ENCODE measurements at places on chromosomes 13 and 19.

- DNase-seq: no peak
Measured at GRCh38 chr19:7817801-7818200, 12.2 kb upstream of the EVI5L start.

DNA sequence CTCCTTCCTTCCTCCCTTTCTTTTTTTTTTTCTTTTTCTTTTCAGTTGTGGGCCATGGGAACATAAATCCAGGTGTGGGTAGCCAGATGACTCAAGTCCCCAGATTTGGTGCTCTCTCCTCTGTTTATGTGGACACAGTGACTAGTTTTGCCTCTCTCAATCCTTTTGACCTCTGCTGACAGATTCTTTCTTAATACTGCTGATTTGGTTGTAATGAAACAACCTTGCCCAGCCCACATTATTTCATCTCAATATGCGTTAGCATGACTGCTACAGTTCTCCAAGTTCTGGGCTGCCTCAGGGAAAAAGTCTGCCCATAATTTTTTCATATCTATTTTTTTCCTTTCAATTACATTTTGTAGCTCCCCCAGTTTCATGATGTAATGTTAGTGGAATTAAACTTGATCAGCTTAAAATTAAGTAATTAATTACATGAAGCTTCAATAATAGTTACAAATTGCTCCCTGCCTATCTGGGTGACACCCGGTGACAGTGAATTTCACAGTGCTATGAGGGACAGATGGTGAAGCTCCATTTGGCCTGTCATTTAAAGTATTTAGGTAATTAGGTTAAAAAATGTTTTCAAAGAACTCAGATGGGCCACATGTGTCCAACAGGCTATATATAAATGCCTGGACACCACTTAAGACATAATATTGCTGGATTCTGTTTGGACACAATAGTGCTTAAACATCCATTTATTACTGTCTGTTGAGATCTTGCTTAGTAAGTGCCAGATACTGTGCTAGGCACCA is 118.8 kb upstream of the FRY start:
- no peak for DNase-seq

DNA sequence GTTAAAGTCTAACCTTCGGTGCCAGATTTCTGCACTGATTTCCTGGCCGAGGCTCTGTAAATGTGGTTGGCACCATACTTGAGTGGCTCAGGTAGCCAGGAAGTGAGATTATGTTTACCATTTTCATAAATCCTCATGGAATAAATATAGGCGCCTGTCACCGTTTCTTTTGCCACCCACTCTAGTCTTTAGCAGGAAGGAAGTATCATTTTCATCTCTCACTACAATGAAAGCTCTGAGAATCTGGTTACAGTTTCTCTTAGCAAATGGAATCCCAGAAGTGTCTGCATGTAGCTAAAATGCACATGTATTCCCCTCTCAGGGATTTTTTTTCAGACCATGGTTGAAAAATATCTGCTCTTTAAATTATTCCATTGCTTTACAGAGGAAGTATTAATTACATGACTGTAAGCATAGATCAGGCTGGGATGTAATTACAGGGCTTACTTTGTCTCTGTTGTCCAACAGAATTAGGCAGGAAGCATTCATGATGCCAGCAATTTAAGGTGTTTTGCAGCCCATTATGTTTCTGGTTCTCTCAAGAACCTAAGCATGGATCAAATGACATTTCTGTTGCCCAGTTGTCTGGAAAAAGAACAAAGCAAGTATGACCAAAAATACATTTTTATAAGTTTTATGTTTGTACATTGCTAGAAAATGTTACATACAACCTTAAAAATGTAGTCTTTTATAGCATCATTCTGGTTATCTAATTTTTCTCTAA is 221.7 kb upstream of the SPRY2 start:
- peak; percentile 73 for DNase-seq

DNA sequence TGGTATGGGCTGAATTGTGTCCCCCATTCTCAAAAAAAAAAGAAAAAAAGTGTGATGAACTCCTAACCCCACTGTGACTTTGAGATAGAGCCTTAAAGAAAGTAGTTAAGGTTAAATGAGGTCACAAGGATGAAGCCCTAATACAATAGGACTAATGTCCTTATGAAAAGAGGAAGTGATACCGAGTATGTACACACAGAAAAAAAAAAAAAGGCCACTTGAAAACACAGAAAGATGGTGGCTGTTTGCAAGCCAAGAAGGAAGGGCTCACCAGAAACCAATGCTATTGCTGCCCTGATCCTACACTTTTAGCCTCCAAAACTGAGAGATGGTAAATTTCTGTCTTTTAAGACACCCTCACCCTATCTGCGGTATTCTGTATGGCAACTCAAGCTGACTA is 955.6 kb downstream of the PCDH17 start:
- DNase-seq: no peak

GRCh38 chr13:51643105-51643881 is 59.0 kb downstream of the WDFY2 start:
- DNase-seq: no peak

DNA sequence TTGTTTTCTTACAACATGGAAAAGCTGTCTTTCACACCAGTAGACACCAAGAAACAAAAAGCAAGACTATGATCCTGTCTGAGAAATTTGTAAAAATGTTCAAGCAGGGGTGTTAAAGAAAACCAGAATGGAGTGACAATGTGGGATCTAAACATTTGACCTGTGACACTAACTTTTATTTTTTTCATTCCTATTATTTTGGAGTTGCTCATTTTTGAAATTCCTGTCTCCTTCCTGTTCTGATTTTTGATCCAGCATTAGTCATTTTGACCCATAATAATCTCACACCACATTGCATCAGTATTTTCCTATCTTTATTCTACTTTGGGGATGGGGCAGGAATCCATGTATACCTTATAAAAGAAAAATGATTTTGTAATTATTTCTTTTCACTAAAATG is 164.2 kb downstream of the DLEU7 start:
- no peak for DNase-seq

- DNase-seq: no peak
Measured at GRCh38 chr13:23460921-23461320, 27.4 kb upstream of the SACS start.

- DNase-seq: no peak
Measured at GRCh38 chr19:56980906-56981305, 138.9 kb upstream of the USP29 start.

GRCh38 chr13:27125357-27126282 is 46.0 kb downstream of the USP12 start:
- DNase-seq: no peak

DNA sequence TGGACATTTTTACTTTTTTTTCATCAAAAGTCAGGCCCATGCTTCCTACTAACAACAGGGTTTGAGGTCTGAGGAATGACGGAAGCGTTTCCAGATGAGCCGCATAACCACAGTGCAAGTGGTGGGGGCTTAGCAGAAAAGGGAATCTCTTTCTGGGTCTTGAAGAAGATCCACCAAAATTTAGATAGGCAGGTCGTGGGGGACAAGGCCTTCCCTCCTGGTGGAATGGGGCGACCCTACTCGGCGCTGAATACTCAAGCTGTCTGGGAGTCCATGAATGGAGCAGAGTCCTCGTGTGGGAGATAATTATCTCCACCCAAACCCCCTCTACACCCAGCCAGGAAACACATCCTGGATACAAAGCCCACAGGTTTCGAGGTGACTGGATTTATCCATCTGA is 36.9 kb downstream of the CARS2 start:
- no peak for DNase-seq

- no peak for DNase-seq
Measured at GRCh38 chr13:106275446-106276032, 259.9 kb downstream of the EFNB2 start.

DNA sequence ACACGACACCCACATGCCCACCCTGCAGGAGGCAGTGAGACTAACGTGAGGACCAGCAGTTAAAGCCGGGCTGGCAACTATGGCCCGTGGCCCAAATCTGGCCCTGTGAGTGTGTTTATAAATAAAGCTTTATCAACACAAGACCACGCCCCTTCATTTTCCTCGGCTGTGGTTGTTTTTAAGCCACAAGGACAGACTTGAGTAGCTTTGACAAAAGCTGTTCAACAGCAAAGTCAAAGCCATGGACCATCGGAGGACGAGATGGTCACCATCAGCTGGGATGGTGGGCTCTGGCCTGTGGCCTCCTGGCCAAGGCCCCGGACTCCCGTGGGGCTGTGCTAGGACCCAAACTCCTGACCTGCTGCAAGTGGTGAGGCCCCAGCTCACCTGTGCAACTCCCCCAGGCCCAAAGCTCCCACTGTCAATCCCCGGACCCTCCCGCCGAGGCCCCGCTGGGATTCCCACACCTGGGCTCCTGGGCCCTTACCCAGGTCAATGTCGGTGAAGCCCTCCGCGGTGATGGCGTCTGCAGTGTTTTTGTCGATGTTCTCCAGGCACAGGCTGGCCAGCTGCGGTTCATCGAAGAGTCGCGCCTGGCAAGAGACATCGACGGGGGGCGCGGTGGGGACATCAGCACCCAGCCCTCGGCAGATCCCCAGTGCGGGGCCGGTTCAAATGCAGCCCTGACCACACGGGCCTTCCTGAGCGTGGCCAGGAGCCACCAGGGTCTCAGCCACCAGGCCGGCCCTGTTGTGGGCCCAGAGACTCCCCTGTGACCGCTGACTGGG is 25.1 kb downstream of the BTBD2 start:
- no peak for DNase-seq

- peak; percentile 39 for DNase-seq
Measured at GRCh38 chr19:1395194-1396018, 5.9 kb downstream of the GAMT start.

- DNase-seq: peak; percentile 12
Measured at GRCh38 chr13:99150575-99151361, 49.9 kb upstream of the UBAC2 start.

- no peak for DNase-seq
Measured at GRCh38 chr19:43820098-43820883, 6.8 kb upstream of the ZNF283 start.

DNA sequence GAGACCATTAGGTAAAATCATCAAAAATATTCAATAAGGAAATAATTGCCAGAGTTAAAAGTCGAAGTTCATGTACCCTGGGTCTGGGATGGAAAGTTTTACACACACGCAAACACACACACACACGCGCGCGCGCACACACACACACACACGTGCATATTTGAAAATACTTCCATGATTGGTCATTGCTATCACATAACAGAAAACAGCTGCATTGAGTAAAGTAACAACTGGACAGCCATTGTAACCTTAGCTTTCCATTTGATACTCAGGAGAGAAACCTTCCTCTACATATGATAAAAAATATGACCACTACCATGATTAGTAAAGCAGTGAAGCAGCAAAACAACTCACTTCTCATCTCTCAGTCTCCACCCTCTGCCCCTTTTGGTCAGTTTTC is 490.0 kb upstream of the SGCG start:
- no peak for DNase-seq
